CD4-positive, alpha-beta T cell treated with Interleukin-21 for 1 hour (primary cell): ENCODE measurements at places on chromosomes 6 and 20.

GRCh38 chr6:148222846-148223245 is 119.8 kb upstream of the SASH1 start:
- no peak for DNase-seq

DNA sequence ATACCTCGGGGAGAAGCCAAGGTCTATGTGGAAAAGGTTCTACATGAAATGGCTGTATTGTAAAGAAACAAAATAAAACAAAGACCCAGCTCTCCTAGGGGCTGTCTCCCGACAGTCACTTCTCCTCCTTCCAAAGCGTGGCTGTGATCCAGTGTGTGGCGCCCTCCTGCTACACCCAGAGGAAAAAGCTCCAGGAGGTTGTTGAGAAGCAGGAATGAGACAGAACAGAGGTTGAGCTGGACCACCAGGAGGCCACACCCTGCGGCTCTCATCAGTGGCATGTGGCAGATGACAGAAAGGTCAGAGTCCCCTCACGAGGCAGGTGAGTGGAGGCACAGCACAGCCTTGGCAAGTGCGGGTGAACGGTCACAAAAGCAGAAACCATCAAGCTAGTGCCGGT is 236.0 kb downstream of the TBXT start:
- DNase-seq: no peak

GRCh38 chr6:12439296-12439695 is 149.1 kb downstream of the EDN1 start:
- no peak for DNase-seq

- no peak for DNase-seq
These were observed 81.9 kb upstream of the RREB1 start for GRCh38 chr6:7025861-7026260.

DNA sequence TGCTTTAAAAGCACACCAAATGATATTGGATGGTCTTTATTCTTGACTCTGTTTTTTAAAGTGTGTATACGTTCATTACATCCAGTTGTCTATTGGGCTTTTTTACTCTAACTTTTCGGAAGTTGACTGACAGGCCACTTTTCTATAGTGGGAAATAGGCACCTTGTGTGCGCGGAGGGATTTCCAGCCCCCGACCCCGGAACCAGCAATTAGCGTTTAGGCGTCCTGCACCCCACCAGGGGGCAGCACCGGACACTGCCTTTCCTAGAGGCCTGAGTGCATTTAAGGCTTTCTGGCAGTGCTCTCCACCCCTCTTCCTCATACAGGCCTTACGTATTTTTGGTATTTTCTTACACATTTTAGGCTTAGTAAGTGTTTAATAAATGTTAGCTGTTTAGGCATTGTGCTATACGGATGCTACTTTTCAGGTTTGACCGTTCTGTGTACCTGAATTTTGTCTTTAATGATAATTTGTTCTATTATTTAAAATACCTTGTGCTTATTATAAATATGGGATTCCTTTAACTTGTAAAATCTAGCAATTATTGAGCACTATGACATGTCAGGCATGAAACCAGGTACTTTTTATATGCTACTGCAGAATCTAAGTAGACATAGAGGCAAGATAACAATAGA is 231.8 kb downstream of the BCKDHB start:
- DNase-seq: peak; percentile 53

DNA sequence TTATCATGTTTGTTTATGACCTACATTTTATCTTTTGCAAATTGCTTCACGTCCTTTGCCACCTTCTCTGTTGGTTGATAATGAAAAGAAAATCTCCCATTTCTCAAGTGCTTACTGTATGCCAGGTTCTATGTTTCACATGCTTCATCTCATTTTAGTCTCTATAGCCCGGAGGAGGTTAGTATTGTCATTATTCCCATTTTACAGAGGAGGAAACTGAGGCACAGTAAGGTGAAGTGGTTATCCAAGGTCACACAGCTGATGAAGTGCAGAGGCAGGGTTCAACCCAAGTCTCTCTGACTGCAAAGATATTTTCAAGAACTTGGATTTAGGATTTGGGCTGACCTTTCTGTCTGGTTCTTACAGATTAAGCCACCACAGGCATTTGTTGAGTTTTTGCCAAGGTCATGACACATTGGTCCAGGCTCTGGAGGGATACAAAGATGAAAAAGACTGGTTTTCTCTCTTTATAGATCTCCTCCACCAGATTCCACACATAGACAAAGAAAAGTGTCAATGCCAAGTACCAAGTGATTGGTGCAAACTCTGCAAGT is 20.6 kb downstream of the CNBD2 start:
- no peak for DNase-seq

DNA sequence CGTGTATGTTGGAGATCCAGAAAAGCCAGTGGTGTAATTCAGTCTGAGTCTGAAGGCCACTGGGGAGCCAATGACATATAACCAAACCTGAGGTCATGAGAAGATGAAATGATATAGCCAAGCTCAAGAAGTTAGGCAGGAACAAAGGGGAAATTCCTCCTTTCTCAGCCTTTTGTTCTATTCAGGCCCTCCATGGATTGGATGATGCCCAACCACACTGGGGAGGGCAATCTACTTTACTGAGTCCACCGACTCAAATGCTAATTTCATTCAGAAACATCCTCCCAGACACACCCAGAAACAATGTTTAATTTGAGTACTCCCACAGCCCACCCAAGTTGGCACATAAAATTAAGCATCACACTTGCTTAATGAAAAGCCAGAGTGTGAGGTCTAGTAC is 183.6 kb downstream of the GJA1 start:
- DNase-seq: no peak

GRCh38 chr6:13289789-13290318 is 38.5 kb downstream of the TBC1D7 start:
- no peak for DNase-seq

GRCh38 chr6:157928428-157928827 is 53.2 kb upstream of the SYNJ2 start:
- DNase-seq: no peak

- no peak for DNase-seq
These were observed 70.5 kb upstream of the ZNF217 start for GRCh38 chr20:53664121-53664520.

DNA sequence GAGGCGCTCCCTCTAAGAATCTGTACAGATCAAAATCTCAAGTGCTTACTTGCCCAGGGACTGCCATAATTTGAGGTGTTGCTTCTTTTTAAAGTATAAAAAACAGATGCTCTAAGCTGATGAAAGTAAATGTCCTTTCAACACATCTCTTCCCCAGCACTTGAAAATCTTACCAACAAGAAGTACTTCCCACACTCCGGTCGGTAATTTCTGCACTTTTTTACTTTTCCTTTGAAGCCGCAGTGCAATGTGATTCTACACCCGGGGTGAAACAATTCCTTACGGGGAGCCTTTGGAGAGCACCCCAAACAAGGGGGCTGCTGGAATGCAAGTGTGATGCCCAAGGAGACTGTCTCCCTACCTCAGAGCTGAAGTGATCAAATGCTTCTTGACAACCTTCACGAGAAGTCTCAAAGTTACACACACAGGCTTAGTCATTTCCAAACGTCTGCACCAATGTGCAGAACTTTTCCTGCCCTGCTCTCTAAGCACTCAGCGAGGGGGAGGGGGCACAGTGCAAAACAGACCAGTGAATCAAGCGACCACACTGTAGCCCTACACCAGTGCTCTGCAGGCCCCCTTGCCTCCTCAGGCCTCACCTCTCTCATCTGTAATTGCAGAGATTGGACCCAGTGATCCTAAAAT is 56.7 kb downstream of the ATXN1 start:
- peak; percentile 23 for DNase-seq

DNA sequence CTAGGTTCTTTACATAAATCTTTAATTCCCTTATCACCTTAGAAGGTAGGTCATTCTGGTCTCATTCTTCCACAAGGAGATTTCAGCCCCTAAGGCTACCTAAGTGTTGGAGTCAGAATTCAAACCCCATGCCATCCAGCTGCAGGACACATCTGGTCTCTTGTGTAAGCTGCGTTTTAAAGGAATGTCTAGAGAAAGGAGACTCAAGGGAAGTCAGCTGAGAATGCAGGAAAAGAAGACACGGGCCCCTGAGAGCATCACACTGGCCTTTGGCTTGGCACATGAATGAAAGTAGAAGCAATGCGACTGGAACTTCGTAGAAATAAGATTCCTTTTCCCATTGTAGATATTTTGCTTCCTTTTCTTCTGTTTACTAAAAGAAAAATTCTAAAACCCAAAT is 76.7 kb upstream of the SYNJ2 start:
- DNase-seq: no peak

- DNase-seq: no peak
These were observed 68.2 kb upstream of the AGPAT4 start for GRCh38 chr6:161342039-161342438.

DNA sequence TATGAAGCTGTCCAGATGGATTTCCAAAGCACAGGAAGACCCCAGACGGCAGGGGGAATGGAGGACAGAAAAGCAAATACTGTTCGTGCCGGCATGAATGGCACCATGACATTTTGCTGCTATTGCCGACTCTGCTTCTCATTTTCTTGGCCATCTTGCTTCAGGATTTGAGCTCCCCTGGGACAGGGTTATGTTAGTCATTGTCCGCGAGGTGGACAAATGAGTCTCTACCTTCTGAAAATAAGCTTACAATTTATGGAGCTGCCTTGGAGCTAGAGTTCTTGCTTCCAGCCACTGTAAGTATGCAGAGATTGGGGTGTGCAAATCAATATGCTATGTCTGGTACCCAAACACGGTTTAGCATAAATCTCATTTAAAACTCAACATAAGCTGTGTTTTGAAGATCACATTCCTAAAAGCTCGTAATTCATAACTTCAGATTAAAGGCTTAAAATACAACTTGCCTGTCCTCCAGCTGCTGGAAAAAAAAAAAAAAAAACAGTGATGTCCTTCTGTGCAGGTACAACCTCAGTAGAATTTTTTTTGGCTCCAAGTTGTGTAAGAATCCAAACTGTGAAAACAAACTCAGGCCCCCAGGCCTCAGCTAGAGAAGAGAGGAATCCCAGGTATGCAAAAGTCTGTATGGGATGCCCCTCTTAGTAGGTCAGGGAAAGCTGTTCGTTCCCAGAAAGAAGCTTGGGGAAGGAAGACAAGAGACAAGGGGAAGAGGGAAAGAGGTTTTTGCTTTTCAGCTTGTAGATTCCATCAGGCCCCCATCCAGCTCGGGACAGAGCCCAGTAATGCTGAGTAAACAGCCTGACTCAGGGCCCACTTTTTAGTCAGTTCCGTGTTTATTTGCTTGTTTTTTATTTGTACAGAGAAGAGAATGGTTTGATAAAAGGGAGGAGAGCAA is 184.2 kb upstream of the FOXA2 start:
- DNase-seq: no peak

DNA sequence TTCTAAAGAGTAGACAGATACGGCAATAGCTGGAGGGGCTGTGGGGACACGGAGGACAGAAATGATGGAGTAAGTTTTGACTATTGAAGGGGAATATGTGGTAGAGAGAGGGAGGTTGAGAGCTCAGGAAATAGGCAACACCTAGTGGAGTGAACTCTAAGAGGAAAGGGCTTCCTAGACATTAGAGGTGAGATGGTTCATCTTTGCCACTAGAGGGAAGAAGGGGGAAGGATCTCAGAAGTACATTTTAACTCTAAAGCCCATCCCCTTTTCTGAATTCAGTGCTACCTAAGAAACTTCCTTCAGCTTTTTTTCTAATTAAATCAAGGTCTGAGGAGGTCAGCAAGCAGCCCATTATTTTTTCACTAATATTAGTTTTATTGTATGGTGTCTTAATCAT is 689.4 kb upstream of the MAP3K7 start:
- no peak for DNase-seq

DNA sequence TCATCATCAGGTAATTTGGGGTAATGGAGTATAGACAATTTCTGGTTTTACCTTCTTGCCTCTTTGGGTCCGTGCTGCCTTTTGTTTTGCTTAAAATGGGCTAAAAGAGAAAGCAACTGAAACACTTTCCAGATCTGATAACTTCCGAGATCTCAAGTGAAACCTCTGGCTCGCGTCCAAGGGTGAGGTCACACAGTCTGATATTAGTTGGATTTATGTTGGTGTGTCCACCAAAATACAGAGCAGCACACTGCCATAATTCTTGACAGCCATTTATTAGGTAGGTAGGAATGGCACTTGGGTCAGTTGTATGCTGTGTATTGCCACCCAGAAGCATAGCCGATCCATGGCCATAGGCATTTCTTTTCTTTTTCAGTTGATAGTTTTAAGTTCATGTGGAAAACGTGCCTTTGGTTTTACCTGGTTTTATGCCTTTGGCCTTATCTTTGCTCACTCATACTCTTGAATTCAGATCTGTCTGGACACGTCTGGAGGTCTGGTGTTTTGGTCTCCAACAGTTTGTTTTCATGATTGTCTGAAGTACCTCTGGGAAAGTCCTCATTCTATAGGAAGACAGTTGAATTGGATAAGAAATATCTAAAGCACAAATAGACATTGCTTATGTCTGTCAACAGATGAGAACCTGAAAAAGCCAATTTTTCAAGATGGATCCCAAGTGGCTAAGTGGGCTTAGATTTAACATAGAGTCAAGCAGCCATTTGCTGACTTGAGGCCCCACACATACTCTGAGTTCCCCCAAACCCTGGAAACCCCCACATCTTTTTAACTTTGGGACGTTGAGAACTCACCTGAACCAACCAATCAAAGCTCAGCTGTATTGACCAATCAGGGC is 320.8 kb downstream of the SOX4 start:
- peak; percentile 20 for DNase-seq

GRCh38 chr20:58078741-58079522 is 149.5 kb downstream of the ANKRD60 start:
- no peak for DNase-seq

- DNase-seq: peak; percentile 22
These were observed 542 bp downstream of the TUBE1 start for GRCh38 chr6:112086744-112087135.
